Chondrocyte (in vitro differentiated cells): ENCODE measurements at places on chromosomes 7 and 10. TPM values are rescaled to one million over a fixed set of nuclear protein-coding genes. Genes with fewer than 3 reads are reported as not detected.

ADAM12 gene
- 92.2 to 175 TPM (median 166 TPM) in 3 replicates for total RNA-seq

- H3K27me3 ChIP-seq: peaks cover 3% of the 10 kb centered on the region
- DNase-seq: no peak
- H3K4me3 ChIP-seq: no peak overlapping the region
- H3K27ac ChIP-seq: no peak overlapping the region
Observed at GRCh38 chr7:34208878-34209621, 303.7 kb downstream of the BMPER start.

DNA sequence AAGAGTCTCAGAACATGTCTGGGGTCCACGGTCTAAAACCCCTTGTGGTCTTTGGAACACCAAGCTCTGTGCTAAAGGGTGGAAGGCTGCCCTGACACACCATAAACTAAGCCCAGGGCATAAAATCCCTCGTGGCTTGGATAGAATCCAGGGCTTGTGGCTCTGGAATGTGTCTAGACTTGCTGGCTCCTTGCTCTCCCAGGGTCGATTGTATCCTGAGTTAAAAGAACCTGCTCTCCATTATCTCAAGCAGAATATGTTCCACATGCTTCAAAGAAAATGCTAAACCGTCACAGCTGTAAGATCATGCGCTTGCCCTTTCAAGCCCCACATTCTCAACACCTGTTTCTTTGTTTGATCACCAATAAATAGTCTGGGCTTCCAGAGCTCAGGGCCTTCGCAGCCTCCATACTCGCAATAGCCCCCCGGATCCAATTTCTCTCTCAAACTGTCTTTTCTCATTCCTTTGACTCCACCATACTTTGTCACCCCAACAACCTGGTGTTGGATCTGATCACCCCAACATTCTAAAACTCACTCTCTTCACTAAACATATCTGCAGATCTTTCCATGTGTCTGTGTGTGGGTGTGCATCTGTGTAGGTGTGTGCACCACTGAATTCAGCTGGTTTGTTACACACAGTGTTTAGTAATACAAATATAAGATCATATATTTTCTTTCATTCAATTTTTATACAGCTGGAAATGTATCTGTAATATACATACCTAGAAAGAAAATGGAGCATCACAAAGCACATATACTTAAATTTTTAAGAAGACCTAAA is 238.5 kb downstream of the ZMYND11 start:
- DNase-seq: peak; percentile 49
- H3K27me3 ChIP-seq: no peaks in the 10 kb centered on the region

NANOS1 gene
- 3.8 to 9.7 TPM (median 4.5 TPM) in 3 replicates for total RNA-seq

TUBAL3 gene
- total RNA-seq: not detected in 3 replicates
